ENCODE measurements at places on chromosomes 2 and 18. TPM values are rescaled to one million over a fixed set of nuclear protein-coding genes. Genes with fewer than 3 reads are reported as not detected.

DNA sequence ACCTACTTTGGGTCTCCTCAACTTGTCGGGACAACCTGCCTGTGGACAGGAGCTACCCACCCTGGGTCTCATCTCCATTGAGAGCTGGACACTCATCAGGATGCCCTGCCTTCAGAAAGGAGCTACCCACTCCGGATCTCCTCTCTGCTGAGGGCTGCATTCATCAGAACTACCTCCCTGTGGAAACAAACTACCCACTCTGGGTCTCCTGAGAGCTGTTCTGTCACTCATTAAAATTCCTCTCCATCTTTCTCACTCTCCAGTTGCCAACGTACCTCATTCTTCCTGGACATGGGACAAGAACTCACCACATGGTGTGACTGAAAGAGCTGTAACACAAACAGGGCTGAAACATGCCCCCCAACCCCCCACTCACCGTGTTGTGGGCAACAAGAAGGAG, 22.5 kb upstream of the UBE2F start:
- DNase-seq = no peak

DNA sequence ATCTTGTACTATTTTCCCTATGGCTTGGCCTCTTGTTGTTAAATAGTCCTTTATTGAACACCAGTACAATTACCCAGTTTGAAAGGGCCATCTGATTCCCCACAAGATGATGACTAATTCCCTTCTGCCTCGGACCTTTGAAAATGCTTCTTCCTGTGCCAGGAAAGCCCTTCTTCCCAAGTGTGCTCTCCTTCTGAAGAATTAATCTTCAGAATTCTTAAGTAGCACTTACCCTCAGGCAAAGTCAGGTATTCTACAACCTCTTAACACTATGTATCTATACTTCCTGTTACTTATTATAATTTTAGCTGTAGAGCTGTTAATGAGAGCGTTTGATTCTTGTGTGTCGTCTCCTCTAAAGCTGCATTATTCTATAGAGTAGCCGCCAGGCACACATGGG, 28.6 kb upstream of the MEX3C start:
- DNase-seq = no peak

DNA sequence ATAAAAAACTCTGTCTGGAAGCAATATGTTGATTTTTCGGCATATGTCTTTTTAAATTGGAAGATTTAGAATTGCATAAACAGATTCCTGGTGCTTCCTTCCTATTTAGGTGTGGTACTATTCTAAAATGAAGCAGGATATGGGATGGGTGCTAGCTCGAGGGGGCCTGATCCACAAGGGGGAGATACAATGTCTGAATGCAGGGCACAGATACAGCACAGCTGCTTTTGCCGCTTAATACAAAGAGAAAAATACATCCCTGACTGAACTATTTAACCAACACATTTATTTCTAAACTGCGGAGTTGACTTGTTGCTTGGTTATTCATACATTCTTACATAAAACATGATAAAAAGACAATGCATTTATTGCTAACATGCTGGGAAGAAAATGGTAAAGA, 169.1 kb downstream of the TMEFF2 start:
- DNase-seq = no peak

GRCh38 chr2:16763493-16763899, 97.9 kb upstream of the CYRIA start:
- DNase-seq = no peak

DNA sequence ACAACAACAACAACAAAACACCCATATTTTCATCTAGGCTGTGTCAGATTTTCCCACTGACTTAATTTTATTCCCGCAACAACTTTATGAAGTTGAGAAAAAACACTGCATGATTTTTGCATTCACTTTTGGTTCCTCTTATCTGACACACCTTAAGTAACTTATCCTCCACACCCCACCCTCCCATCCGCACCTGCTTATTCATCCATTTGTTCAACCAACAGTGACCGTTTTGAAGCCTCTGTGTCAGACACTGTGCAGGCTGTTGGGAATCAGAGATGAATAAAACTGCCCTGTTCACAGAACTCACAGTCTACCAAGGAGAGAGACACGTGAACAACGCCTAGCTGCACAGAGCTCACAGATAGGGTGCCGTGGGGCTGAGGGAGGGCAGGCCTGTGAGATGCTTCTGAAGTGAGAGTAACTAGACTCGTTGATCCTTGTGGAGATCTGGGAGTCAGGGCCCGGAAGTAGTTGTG, 7.4 kb downstream of the CNNM4 start:
- DNase-seq = no peak

- no peak for DNase-seq
Measured at GRCh38 chr2:22520369-22521288, 864.4 kb upstream of the KLHL29 start.

- DNase-seq = no peak
Measured at GRCh38 chr18:79459946-79460480, 64.3 kb downstream of the NFATC1 start.

GRCh38 chr2:74212702-74213410, 14.4 kb downstream of the MTHFD2 start:
- no peak for DNase-seq

DNA sequence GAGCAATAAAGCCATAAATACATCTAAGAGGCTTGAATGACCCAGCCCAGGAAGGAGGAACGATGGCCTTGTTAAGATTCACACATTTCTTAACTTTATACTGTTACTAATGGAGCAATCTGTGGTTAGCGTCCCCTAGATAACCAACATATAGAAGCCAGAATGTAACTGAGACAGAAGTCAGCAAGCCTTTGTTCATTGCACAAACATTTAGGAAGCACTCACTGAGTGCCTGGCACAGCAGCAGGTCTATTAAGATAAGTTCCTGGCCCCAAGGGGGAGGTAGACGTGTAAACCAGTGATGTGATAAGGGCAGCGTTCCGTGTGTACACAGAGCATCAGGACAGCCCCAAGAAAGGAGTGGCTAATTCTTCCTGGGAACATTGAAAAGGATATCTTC, 63.6 kb upstream of the ATL2 start:
- no peak for DNase-seq

GRCh38 chr2:203809991-203810510, 57.5 kb upstream of the CTLA4 start:
- DNase-seq = no peak

GRCh38 chr2:32627441-32627813, 423 bp upstream of the TTC27 start:
- no peak for DNase-seq

DNA sequence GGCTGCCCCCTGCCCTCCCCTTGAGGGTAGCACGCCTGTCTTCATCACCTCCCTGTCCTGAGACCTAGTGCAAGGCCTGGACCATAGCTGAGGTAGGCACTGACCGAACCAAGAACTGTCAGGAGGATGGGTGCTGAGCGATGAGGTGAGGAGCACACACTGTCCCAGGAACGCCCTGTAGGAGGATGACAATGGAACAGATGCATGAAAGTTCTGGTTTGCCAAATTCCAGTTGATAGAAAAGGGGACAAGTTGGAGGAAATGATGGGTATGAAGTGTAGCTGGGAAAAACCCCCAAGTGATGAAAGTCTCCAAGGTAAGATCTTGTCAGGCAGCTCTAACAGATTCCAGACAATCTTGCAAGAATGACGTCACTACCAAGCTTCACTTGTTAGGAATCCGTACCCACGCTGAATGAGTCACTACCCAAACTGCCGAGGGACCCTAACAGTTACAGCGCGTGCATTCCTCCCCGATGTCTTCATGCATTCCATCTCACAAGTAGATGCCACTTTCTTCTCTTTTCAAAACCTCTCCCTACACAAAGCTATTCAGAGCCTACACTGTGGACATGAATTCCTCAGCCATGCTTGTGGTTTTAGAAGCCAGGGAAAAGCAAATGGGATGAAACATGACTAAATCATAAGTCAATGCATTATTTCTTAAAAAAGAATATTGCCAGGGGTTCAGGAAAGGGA, 27.6 kb downstream of the MRPL33 start:
- DNase-seq = no peak

- DNase-seq = no peak
Measured at GRCh38 chr2:166499281-166499680, 5.2 kb upstream of the SCN7A start.

DNA sequence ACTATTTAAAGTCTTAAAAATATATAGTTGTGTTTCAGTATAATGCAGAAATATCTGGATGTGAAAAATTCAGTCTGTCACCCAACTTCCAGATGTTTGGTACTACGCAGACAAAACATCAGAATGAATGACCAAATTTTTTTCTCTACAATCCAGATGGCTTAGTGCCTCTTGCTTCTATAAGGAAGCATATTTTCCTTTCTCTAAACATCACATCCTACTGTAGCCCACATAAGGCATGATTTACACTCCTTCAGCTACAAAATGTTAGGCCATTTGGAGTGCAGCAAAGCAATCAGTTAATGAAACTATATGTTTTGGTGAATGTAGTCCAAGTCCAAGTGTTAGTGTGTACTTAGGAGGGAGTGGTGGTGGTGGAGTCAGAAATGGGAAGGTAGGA, 162.9 kb upstream of the SIX2 start:
- DNase-seq = no peak

GRCh38 chr2:45895241-45895861, 243.9 kb downstream of the PRKCE start:
- no peak for DNase-seq

DNA sequence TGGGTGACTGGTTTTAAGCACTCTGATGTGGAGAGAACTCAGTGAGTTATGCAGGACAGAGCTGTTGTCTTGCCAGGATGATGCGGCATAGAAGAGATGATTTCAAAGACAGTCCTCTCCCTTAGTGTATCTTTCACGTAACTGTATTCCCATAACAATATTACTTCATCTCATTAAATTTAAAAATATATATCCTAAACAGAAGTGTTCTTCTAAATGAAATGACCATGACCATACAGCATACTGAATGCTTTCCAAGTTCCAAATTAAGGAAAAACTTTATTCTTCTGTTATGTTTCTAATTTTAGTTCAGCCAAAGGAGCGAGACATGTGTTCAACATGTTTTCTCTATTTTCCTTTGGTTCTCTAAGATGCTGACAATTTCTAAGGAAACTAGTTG, 600.1 kb upstream of the FSHR start:
- DNase-seq = no peak

DNA sequence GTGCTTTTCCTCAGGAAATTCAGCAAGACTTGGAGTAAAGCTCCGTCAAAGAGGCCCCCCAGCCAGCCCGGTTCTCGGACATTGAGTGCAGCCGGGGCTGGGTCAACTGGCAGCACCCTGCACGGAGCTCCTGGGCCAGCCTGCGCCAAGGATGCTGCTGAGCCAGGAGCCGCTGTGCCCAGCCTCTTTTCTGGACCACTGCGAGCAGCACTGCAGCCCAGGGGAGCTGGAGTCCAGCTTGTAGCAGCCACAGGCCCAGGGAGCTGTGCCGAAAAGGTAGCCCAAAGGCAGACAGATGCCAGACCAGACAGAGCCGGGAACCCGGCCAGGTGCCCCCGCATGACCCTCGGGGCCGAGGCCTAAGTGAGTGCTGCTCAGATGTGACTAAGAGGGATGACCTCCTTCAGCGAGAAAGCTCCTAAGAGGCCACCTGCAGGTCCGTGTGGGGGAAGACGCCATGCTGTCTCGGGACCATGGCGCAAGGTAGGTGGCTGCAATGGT, 7.3 kb downstream of the CLHC1 start:
- DNase-seq = no peak

- no peak for DNase-seq
Measured at GRCh38 chr2:9106338-9107167, 100.1 kb upstream of the ASAP2 start.

DNA sequence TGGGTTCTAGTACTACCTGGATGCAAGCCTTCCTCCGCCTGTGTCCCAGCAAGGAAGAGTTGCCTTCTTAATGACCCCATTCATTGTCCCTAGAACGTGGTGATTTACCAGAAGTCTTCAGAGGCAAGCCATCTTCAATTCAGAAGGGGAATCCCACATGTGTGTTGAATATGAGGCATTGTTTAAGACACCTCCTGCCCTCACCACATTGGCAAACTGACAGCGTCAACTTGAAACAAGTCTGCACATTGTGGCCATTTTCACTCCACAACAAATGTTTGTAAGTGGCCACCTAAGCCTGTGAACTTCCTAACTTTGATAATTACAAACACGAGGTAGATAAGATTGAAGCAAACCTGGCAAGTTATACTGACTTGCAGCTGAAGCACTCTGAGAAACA, 83.7 kb downstream of the TCF7L1 start:
- DNase-seq = no peak

DNA sequence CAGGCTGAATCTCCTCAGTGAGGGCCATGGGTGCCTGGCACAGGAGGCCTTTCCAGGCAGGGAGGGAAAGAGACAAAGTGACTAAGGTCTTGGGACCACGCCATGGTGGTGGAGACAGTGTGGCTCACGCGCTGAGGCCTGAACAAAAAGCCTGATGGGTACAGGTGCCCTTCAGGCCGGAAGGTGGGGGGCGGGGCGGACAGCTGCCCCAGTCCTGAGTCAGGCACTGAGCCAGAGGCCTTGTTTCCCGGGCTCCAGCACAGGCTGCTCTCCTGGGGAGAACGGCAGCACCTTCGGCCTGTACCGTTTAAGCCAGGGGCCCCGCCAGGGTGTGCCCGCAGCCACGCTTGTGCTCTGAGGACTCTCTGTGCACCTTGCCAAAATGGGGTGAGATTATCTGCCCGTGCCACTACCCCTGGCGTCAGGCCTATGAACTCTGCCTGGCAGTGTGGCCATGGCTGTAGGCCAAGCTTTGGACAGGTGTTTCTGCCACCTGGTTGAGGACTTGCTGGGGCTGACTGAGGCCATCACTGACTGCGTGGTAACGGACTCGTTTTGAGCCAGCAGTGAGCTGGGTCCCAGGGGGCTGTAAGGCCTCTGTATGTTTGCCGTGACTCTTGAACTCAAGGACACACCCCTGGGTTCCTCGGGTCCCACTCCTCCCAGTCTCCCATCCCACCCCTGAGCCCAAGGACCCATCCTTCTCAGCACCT, 31.7 kb upstream of the DNMT3A start:
- no peak for DNase-seq

- no peak for DNase-seq
Measured at GRCh38 chr2:48257456-48257855, 272.5 kb upstream of the STON1 start.

DNA sequence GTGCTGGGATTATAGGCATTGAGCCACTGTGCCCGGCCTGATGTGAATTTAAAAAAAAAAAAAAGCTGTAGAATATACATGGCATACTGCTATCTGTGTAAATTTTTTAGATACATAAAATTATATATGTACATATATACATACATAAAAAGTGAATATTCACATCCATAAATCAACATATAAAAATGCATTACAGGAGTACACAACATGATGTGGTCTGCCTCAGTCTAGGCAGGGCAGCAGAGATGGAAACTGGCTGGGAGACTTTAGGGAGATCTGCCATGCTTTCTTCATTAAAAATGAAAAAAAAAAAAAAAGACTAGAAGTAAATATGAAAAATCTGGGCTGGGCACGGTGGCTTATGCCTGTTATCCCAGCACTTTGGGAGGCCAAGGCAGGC, 24.3 kb downstream of the MGAT4A start:
- no peak for DNase-seq

Gene FER1L5
- polyA plus RNA-seq = 0.44 TPM

Gene KCNF1
- polyA plus RNA-seq = 0.70 TPM

Gene M1AP
- polyA plus RNA-seq = 0.41 TPM

Gene SIX3
- not detected for polyA plus RNA-seq

Gene KRTCAP3
- 5.4 TPM for polyA plus RNA-seq

Gene SP3
- 119 TPM for polyA plus RNA-seq

Gene CROCC2
- polyA plus RNA-seq = 0.06 TPM

Gene UGT1A8
- not detected for polyA plus RNA-seq

Data from left renal pelvis (tissue), 4 donors.